ENCODE measurements at places on chromosomes 3 and 15.

DNA sequence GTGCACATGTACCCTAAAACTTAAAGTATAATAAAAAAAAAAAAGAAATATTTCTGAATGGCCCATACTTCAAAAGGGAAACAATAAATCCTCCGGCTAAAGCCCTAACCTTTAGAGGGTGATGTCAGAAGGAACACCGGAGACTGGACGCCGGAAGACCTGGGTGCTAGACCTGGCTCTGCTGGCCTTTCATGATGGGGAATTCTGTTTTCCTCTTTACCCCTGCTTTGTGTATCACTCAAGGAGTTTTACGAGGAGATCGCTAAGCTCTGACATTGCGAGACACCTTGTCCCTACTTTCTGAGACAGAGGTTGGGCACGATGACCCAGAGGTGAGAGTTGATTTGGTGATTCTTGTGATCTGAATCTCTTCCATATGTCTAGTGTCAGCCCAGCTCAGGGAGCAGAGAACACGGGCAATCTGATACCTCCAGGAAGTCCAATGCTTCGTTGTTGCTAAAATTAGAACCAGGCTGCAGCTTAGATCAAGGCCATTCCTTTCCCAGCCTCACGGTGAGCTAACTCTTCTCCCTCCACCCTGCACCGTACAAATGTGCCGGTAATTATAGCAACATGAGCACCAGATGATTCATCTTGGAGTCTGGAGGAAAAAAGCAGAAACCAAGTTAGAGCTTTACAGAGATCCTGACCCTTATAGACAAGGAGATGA is 42.0 kb upstream of the CFAP161 start:
- no peak for DNase-seq

- no peak for DNase-seq
Measured at GRCh38 chr3:171827836-171828458, 15.2 kb upstream of the TMEM212 start.

DNA sequence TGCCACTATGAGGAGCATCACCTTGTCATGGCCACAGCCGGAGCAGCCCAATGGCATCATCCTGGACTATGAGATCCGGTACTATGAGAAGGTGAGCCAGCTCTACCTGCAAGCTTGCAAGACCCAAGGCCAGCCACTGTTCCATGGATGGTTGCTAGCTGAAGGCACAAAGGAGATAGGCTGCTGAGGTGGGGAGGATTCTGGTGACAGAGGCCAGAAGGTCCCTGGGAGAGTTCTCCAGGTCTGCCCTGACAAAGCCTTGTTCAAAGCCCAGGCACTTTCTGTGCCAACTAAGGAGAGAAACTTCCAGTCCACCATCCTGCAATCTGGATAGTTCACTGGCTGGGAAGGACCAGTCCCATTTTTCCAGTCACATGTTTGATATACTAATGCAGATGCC is 359.1 kb downstream of the EPHB1 start:
- DNase-seq = no peak

GRCh38 chr3:2420919-2421318 is 322.3 kb downstream of the CNTN4 start:
- DNase-seq = no peak

- no peak for DNase-seq
Measured at GRCh38 chr15:89101302-89102193, 13.3 kb downstream of the ABHD2 start.

DNA sequence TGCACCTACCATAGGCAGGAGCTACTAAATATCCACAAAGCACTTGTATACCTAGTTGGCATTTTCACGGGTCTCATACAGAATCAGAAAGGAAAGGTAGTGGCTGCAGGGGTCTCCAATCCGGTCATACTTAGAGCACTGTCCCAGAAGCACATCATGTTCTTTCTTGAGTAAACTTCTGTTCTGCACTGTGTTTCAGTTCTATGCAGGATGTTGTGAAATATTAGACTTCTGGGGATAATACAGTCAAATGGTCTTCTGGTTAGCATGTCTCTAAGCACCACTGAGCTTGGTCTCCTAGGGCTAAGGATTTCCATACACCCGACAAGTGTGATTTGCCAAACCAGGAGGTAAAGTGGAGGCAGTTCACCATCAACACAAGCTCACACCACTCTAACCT is 27.9 kb downstream of the MINDY4B start:
- no peak for DNase-seq

- DNase-seq = no peak
Measured at GRCh38 chr3:170868577-170869238, 1.3 kb downstream of the RPL22L1 start.

DNA sequence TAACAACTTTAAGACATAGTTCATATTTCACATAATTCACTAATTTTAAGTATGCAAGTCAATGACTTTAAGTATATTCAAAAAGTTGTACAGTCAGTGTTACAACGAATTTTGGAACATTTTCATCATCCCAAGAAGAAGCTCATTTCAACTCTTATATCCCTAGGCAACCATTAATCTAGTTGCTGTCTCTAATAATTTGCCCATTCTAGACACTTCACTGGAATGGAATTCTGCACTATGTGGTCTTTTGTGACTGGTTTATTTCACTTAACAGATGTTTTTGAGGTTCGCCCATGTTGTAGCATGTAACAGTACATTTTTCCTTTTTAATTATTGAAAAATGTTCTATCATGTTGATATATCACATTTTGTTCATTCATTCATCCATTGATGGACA is 104.2 kb upstream of the SPRED1 start:
- no peak for DNase-seq

DNA sequence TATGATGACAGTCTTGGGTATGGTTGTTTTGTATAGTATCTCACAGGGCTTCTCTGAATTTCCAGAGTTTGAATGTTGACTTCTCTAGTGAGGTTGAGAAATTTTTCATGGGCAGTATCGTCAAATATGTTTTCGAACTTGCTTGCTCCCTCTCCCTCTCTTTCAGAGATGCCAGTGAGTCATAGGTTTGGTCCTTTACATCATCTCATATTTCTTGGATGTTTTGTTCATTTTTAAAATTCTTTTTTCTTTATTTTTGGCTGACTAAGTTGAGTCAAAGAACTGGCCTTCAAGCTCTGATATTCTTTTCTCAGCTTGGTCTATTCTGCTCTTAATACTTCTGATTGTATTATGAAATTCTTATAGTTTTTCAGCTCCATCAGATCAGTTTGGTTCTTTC is 282.3 kb upstream of the NECTIN3 start:
- no peak for DNase-seq
